NCI-H2029 (cell line): ENCODE measurements at places on chromosomes 4 and X.

DNA sequence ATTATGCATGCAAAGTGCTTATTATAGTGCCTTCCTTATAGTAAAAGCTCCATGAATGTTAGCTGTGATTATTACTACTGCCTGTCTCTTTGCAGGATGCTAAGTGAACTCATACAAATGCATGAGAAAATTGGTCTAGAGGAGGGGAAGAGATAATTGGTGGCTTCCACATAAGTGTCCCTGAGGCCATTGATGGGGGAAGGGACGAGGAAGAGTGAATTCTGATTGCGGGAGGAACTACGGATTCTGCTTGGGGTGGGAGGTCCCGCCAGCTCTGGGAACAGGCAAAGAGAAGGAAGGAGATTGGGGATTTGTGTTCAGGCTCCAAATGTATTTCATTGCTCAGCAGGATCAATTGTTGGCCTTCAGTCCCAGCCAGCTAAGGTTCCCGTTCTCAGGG is 11.6 kb upstream of the ARHGAP36 start:
- DNase-seq, result no peak

DNA sequence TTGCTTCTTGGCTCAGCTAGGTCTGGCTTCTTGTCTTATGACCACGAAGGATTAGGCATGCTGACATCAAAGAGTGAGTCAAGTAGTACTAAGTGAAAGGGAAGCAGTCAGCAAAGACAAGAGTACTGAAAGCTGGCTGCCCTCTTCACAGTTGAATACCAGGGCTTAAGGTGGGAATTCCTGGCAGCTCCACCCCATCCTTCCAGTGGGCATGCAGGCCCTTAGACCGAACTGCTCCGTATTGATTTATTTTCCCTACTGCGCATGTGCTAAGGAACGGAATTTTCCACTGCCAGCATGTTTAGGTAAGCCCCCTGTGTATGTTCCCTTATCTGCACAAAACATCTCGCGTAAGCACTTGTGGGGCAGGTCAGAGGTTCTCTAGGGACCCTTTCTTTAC is 2320.1 kb downstream of the ARAP2 start:
- DNase-seq, result no peak

DNA sequence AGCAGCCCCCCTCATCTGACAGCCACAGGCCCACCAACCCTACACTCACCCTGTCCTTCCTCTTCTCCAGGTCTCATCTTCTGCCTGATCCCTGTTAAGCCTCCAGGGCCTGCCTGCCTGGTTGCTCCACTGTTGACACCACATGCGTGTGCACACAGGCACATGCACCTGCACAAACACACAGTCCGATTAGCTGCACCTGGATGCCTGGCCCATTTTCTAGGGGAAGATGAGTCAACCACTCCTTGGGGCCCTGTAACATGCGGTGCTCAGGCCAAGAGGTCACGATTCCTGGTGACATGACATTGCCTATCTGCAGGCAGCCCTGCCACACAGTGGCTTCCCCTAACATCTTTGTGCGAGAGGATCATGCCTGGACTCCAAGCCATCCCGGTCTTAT is 498.4 kb downstream of the BCOR start:
- no peak for DNase-seq

DNA sequence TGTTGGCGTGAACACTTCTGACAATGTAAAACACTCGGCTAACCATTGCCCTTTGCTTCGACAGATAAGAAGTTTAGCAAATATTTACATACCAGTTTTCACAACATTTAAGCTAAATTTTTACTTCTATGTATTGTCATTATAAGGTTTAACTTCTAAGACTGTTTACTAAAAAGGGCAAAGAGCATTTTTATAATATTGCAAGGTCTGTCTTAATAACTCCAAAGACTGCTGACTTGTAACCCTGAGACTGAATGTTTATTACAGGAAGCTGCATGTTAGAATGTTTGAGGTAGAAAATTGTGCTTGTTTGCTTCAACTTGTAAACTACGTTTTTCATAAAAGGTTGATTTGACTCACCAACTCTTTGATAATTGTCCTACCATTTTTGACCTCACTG is 213.2 kb upstream of the RPS6KA3 start:
- no peak for DNase-seq

DNA sequence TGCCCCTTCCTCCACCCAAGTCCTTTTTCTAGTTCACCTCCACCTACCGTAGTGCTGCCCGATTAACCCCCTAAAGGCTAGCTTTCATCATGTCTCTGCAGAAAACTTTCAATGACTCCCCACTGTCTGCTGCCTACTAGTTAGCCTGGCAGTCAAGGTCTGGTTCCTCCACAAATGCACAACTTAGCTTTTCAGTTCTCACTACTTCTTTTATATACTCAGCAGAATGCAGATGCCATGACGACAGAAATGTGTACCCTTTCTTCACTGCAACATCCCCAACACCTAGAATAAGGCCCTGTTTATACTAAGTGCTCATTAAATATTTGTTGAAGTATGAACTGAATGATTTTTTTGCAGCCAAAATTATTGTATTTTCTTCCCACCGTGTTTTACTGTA is 30.9 kb upstream of the RASGEF1B start:
- no peak for DNase-seq
